ENCODE measurements at places on chromosomes 11 and 22.

- no peak for DNase-seq
Observed at GRCh38 chr22:26445577-26446275, 16.7 kb downstream of the ASPHD2 start.

DNA sequence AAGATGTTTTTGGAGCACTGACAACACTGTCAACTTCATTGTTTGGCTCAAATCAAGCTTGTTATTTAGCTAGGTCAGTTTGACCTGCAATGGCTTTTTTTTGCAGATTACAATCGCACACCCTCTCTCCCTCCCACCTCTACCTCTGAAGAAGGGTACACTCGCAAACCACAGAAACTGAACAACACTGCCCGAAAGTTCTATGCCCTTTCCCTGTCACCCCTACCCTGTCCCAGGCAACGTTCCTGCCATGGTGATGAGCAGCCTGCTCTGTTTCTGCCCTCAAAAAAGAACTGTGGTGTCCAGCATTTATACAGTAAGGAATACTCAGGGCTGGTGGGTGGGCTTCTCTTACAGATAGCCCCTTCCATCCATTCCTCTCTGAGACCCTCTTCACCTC lies 33.7 kb downstream of the SC5D start:
- DNase-seq: no peak

GRCh38 chr11:90134478-90135003 lies at the start of gene NAALAD2:
TSS of gene NAALAD2 (plus strand) at chr11:90134663. CDS start at chr11:90134759, 96 bp downstream.
- DNase-seq: no peak

GRCh38 chr22:37021710-37022482 lies 2.4 kb downstream of the MPST start:
- peak; percentile 67 for DNase-seq

- no peak for DNase-seq
Observed at GRCh38 chr11:17564687-17565042, 17.6 kb downstream of the OTOG start.

- no peak for DNase-seq
Observed at GRCh38 chr22:46290843-46291785, 5.6 kb upstream of the GTSE1 start.

- DNase-seq: no peak
Observed at GRCh38 chr11:121291896-121292494, 576 bp upstream of the SC5D start.

- DNase-seq: no peak
Observed at GRCh38 chr22:23789638-23790037, 2.9 kb downstream of the SMARCB1 start.

DNA sequence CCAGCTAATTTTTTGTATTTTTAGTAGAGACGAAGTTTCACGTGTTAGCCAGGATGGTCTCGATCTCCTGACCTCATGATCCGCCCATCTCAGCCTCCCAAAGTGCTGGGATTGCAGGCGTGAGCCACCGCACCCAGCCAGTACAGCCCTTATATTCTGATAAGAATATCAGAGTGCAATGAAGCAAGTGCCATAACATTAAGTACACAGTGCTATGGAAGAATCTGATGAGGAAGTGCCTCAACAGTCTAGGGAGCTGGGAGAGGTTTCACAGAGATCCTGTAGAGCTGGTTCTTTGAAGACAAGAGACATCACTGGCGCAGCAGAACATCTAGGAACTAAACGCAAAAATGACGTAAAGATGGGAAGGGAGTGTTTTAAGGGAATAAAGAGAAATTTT lies 2.1 kb downstream of the RTCB start:
- no peak for DNase-seq

DNA sequence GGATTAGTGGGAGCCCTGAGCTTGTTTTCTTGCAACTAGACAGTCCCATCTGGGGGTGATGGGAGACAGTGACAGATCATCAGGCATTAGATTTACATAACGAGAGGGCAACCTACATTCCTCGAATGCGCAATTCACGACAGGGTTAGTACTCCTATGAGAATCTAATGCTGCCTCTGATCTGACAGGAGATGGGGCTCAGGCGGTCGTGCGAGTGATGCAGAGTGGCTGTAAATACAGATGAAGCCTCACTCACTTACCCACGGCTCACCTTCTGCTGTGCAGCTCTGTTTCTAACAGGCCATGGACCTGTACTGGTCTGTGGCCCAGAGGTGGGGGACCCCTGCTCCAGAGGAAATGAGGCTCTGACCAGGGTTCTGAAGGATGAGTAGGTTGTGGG lies 125.5 kb downstream of the FBXO7 start:
- DNase-seq: no peak

DNA sequence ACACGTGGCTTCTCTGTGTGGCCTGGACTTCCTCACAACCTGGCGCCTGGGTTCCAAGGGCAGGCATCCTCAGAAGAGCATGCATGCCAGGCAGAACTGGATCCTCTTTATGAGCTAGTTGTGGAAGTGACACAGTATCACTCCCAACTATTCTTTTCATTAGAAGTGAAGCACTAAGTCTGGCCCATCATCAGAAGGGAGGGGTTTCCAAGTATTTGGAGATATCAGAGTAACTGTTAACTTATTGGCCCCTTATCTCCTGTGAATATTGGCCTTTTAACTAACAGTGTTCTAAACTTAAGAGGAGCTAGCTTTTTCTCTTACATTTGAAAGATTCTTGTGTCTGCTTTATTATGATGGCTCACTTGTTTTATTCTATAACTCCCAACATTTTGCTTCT lies 35.5 kb downstream of the FDX1 start:
- no peak for DNase-seq

GRCh38 chr11:63869683-63870082 lies 30.8 kb downstream of the MARK2 start:
- DNase-seq: no peak

DNA sequence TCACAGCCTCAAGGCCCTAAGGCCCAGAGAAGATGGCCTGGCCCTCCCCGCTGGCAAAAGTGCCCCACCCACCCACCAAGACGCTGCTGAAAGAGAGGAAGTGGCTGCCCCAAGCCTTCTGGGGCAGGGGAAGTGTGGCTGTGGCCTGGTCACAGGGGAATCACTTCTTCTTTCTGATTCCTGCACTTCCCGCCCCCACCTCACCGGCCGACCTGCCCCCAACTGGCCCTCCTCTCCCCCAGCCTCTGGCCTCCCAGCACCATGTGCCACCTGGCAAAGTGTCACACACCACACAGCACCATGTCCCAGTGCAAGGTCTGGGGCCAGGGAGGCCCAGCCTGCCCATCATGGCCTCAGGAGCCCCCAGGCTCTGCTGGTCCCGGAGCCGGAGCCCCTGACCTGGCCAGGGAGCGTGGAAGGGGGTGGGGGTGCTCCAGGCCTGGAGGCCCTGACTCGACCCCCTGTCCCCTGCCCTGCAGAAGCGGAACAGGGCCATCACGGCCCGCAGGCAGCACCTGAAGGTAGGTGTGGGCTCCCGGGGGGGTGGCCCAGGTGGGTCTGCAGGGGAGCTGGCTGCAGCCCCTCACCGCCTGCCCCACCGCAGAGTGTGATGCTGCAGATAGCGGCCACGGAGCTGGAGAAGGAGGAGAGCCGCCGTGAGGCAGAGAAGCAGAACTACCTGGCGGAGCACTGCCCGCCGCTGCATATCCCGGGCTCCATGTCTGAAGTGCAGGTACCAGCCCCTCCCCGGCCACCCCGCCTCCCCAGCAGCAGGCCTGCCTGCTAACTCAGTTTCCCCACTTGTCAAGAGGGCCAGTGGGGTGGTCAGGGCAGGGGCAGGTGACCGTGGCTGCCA lies 1.4 kb downstream of the TNNI2 start:
- DNase-seq: no peak

DNA sequence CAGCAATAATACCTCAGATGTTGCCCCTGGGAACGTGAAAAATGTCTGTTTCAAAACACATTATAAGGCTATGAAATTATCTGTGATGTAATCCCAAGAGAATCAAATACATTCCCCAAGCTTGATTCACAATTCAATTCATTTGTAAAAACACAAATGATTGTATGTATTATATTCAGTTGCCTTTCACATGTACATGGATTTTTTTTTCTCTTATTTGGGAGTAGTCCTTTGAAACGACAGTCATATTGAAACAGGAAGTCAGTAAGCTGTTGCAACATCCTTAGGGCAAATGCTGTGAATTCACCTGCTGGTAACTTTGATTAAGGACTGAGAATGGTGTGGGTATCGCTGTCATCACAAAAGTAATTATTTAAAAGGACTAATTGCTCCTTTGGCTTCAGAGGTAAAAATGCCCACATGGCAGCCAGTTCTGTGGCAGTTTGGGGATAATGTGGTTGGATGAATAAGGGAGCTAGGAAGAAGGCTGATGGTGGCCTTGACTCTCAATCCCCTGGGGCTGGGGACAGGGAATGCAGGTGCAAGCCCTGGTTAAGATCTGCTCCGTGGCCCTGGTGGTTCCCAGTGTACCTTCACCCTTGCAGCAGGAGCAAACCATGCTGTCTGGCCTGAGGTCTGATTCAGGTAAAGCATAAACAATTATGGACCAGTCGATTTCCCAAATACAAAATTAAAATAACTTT lies 13.2 kb downstream of the EHF start:
- DNase-seq: no peak

DNA sequence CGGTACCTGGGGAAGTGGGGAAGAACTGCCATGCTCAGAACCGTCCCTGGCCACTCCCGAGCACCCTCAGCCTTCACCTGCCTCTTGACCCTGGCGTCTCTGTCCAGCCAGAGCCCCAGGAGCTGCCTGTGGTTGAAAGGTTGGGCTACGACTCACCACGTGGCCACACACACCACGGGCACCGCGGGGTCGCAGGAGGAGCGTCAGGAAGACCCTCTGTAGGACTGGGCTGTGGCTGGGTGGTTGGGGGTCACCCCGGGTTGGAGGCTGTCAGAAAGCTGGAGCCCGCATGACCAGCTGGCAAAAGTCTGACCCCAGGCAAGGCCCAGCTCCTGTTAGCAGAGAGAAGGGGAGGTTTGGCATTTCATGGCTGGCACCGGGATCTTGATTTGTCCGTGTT lies 11.5 kb downstream of the KRTAP5-5 start:
- no peak for DNase-seq

GRCh38 chr11:76120513-76121101 lies 85.7 kb downstream of the WNT11 start:
- no peak for DNase-seq

DNA sequence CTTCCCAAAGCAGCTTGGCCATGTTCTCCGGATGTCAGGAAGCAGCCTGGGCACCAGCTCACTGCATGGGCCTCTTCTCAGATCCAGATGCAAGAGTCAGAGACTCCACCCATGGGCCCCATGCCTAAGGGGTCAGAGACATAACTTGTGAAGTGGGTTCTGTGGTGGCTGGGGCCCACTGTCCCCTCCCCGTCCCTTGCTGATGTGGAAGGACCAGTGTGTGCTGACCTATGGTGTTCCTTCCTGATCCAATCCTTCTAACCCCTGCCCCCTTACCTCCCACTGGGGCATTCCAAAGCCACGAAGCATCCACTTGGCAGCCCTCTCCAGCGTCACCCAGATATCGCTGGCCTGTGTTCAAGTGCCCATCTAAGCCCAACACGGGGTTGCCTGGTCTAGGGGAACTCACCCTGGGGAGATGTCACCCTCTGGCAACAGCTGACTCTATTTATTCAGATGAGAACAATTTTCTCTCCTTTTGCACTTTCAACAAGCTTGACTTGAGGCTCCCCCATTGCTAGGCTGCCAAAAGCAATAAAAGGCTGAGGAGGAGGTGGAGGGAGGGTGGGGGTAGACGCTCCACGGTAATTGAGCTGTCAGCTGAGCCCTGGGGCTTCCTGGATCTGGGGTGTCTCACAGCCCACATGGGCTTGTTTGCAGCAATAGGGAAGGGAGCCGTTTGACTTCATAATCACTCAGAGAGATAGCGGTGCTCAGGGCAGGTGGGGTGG lies 158.5 kb downstream of the ADAMTS15 start:
- DNase-seq: no peak
